Activated CD8-positive, alpha-beta memory T cell treated with anti-CD3 and anti-CD28 coated beads, Interleukin-2, amount 50 U/mL, for 48 hours (primary cell): ENCODE measurements at places on chromosomes 16 and 17.

GRCh38 chr16:80263181-80263823, 277.5 kb upstream of the DYNLRB2 start:
- no peak for DNase-seq

DNA sequence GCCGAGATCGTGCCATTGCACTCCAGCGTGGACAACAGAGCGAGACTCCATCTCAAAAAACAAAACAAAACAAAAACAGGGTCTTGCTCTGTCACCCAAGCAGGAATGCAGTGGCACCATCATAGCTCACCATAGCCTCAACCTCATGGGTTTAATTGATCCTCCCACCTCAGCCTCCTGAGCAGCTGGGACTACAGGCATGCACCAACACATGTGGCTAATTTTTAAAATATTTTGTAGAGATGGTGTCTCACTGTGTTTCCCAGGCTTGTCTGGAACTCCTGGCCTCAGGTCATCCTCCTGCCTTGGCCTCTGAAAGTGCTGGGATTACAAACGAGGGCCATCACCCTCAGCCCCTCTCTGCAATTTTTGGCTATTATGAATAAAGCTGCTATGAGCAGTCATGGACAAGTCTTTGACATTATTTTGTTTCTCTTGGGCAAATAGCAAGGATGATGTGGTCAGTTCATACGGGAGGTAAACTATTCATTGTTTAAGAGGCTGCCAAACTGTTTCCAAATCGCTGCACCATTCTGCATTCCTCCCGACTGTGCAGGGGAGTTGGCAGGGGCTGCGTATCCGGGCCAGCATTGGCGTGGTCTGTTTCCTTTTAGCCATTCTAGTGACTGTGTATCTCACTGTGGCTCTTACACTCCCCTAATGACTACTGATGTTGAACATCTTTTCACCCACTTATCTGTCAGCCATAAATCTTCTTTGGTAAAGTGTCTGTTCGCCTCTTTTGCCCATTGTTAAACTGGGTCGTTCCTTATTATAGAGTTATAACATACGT, 21.1 kb downstream of the EIF4A3 start:
- no peak for DNase-seq

GRCh38 chr17:78256707-78257591, 25.5 kb downstream of the TMEM235 start:
- no peak for DNase-seq

DNA sequence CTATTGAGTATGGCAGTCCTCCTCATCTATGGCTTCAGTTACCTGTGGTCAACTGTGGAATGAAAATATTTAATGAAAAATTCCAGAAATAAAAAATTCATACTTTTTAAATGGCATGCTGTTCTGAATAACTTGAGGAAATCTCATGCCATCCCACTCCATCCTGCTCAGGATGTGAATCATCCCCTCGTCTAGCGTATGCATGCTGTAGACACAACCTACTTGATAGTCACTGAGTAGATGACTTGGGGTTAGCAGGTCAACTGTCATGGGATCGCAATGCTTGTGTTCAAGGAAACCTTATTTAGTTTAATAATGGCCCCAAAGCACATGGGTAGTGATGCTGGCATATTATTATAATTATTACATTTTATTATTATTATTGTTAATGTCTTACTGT, 4.8 kb upstream of the VAC14 start:
- DNase-seq = no peak

DNA sequence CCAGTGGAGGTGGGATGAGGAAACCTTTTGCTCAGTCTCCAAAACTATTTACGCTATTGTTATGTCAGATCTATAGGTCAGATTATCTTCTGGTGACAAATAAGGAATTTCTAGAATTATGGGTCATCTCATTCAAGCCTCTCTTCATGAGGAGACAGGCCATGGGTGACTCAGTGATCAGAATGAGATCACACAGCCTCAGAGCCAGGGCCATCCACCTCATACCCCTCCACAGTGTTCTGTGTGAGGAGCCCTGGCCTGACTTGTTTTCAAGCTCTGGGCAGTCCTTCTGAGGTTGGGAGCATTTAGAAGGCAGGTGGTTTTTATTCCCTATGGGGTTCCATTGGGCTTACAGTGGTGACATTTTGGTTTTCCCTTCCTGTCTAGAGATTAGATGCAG, 26.5 kb downstream of the YPEL2 start:
- DNase-seq = no peak

GRCh38 chr16:48125888-48126287, 29.9 kb downstream of the ABCC12 start:
- DNase-seq = no peak

DNA sequence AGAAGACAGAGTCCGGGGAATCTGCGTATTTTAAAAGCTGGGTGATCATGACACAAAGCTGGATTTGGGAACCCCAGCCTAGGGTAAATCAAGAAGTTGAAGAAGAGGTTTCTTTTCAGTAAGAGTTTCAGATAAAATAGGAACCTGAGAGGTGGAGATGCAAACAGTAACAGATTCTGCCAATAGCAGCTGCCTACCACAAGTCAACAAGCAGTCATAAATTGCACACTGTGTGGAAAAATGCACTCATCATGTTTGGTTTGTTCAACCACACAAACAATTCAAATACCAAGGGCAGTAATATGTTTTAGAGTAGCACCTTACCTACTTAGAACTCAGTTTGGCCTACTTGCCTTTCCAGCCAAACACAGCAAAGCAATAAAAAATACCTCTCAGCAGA, 14.0 kb downstream of the MYO1D start:
- no peak for DNase-seq

- no peak for DNase-seq
Observed at GRCh38 chr17:69581061-69581961, 166.8 kb downstream of the MAP2K6 start.

DNA sequence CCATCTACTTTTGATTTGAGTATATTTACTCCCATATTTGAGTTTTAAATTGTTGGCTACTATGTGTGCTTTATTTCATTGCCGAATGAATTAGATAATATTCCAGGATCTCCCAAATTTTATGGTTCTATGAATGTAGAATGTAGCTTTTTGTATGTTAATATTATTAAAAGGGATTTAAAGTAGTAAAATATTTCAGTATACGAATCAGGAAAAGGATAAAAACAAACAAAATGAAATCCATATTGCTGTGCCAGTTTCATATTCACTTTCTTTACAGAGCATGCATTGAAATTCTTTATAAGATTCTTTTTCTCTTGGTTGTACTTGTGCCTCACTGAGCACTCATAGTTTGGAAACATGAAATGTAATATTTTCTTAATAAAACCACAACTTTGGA, 155.1 kb downstream of the CHD9 start:
- DNase-seq = no peak

DNA sequence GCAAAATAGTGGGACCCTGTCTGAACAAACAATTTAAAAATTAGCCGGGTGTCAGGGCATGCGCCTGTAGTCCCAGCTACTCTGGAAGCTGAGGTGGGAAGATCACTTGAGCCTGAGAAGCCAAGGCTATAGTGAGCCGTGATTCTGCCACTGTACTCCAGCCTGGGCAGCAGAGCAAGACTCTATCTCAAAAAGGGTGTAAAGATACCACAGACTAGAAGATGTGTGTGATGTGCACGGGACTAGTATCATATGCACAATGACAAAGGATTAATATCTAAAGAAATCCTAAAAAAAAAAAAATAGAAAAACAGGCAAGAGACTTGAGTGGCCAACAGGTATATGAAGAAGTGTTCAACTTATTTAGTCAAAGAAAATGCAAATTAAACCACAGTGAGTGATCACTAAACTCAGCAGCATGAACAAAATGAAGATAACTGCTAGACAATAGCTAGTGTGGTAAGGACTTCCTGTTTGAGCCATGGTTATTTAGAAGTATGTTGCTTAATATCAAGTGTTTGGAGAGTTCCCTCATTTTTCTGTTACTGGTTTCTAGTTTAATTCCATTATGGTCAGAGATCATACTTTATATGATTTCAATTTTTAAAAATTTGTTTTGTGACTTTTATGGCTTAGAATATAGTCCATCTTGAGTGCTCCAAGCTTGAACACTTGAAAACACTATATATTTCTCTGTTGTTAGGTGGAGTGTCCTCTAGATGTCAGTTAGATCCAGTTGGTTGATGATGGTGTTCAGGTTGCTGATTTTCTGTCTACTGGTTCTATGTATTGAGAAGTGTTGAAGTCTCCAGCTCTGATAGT, 14.7 kb upstream of the SLX4 start:
- no peak for DNase-seq

DNA sequence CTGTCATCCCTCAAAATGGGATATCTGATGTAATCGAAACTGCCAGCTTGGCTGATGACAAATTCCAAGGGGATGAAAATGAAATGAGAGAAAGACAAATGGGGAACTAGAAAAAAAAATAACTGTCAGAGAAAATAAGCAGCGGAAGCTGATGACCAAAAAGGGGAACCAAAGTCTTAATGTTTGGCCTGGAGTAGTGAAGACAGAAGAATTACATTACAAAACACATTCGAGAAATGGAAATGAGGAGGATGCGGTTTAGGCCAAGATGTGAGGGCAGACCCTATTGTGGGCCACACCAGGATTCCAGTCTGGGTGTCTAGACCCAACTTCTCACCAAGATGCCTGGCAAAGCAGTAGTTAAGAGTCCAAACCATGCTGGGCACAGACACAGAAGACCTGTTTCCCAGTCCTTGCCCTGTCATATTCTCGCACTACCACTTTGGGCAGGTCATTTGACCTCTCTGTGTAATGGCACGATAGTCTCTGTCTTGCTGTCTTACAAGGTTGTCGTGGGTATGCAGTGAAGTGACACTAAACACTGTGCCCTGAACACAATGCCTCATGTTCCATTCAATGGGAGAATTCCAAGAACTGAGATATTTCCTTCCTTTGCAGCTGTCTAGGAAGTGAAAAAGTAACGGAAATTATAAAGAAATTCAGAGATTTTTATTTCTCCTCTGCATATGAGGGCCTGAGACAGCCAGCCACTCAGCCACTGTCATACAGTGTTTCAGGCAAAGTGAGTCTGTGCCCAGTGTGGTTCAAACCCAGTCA, 12.3 kb upstream of the CCL2 start:
- DNase-seq = no peak

DNA sequence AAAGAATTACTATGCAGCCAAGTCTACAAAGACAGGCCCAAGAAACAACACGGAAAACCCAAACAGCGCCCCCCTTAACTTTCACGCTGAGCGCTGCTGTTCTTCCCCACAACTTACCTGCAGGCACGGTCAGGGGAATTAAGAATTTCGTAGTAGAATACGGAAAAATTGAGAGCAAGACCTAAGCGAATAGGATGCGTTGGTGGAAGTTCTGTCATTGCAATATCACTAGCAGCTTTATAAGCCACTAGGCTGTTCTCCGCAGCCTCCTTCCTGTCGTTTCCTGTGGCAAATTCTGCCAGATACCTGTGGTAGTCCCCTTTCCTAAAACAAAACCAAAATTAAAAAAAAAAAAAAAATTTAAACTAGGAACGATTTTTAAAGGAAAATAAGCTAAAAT, 39.0 kb downstream of the YWHAE start:
- DNase-seq = peak; percentile 47

- DNase-seq = no peak
Observed at GRCh38 chr17:66889480-66890230, 54.7 kb downstream of the CACNG5 start.

- no peak for DNase-seq
Observed at GRCh38 chr16:73792199-73793020, 504.2 kb upstream of the PSMD7 start.

DNA sequence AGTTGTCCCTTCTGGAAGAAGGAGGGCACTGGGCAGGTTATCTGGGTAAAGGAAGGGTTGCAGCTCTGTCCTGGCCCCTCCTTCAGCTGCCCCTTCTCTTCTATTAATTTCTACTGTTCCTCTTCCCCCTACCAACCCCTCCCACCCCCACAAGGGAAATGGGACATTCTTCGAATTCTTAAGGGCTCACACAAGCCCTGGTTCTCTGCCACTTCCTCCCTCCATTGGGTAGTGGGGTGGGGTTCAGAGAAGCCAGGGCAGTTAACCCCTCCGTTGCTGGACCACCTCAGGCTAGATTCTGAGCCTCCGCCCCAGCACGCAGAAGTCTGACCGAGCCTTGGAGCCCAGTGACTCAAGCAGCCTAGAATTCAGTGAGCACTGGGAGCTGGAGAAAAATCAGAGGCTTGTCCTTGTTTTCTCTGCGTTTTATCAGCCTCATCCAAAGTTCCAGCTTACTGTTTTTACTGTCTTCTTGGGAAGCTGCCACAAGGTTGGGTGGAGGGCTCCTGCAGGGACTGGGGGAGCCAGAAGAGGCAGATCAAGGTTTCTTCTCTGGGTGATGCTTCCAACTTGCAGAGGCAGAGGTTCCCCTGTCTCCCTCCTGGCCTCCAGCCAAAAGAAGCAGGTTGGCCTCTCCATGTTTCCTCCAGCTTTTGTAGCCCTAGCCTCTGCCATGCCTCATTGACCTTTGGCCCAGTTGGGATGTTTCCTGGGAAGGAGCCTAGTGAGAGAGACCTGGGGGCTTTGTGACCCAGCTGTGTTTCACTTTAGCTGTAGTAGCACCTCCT, 10.2 kb downstream of the LASP1 start:
- DNase-seq = no peak

GRCh38 chr16:4090351-4090851, 25.8 kb downstream of the ADCY9 start:
- DNase-seq = no peak

DNA sequence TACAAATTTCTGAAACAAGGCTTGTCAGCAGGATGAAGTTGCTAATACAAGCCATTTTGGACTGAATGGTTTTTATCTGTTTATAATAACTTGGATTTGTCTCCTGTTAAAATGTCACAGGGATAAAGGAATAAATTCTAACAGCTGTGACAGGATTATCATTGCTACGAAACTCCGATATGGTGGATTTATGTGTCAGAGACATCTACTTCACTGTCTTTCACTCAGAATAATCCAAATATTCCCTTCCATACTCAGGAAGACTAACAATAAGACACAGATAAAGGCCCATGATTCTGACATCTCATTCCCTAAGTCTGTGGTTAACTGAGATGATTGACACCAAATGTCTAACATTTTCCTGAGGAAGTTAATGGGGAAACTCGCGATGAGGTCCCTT, 529.8 kb upstream of the GOT2 start:
- DNase-seq = no peak

DNA sequence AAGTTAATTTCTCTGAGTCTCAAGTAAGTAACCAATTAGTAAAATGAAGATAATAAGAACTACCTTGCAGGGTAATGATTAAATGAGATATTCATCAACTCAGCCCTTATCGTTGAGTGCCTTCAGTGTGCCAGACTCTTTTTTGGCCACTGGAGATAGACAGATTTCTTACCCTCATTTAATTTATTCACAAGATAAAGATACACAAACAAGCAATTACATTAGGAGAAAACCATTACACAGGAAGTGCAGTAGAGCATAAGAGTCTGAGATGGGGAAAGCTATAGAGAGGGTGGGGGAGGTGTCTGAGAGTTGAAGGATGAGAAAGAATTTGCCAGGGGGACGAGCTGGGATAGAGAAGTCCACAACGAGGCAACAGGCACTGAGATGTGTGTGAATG, 72.5 kb upstream of the BCAR1 start:
- DNase-seq = no peak

- DNase-seq = no peak
Observed at GRCh38 chr16:154217-155030, 2.0 kb downstream of the HBZ start.
